ENCODE measurements at places on chromosomes 11 and 22. TPM values are rescaled to one million over a fixed set of nuclear protein-coding genes. Genes with fewer than 3 reads are reported as not detected.

The OR6A2 gene
- total RNA-seq, result 0.37 TPM

The KRTAP5-8 gene
- not detected for total RNA-seq

The DEPDC7 gene
- total RNA-seq, result 6.6 TPM

The DDI1 gene
- total RNA-seq, result not detected

The KDM4E gene
- not detected for total RNA-seq

The CCDC15 gene
- 6.4 TPM for total RNA-seq

The CNTF gene
- 3.3 TPM for total RNA-seq

The PKP3 gene
- total RNA-seq, result 0.87 TPM

The PGM2L1 gene
- total RNA-seq, result 2.2 TPM
